ENCODE measurements at places on chromosomes 13 and 19. TPM values are rescaled to one million over a fixed set of nuclear protein-coding genes. Genes with fewer than 3 reads are reported as not detected.

DNA sequence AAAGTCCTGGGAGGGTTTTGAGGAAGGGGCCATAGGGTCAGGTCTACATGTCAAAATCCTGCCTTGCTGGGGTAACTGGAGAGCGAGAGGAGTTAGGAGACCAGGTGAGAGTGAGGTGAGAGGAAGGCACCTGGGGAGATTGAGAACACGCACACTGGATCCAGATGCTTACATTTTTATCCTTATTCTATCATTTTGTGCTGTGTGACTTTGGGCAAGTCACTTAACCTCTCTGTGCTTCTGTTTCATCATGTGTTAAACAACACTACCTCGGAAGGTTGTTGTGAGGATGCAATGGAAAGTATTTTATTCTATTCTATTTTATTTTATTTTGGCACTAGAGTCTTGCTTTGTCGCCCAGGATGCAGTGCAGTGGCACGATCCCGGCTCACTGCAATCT lies 3.5 kb downstream of the C19orf81 start:
- no peak overlapping the region for H3K4me3 ChIP-seq
- H3K27me3 ChIP-seq: no peaks in the 10 kb centered on the region
- H3K27ac ChIP-seq: no peak overlapping the region
- no peaks in the 10 kb centered on the region for H3K4me1 ChIP-seq
- no peak for DNase-seq
- no peaks in the 10 kb centered on the region for H3K36me3 ChIP-seq

The ZNF154 gene
- 11.1 TPM for total RNA-seq

The RETN gene
- total RNA-seq: not detected

- H3K27ac ChIP-seq: no peak overlapping the region
- H3K4me3 ChIP-seq: no peak overlapping the region
- H3K27me3 ChIP-seq: no peaks in the 10 kb centered on the region
- H3K36me3 ChIP-seq: no peaks in the 10 kb centered on the region
Observed at GRCh38 chr13:47256618-47257017, 359.8 kb upstream of the HTR2A start.

GRCh38 chr13:99501848-99502301 lies 603 bp downstream of the TM9SF2 start:
- peak; percentile 55 for DNase-seq
- peak overlapping the region; percentile 78 for H3K4me3 ChIP-seq
- no peaks in the 10 kb centered on the region for H3K27me3 ChIP-seq
- peaks cover 36% of the 10 kb centered on the region for H3K4me1 ChIP-seq

DNA sequence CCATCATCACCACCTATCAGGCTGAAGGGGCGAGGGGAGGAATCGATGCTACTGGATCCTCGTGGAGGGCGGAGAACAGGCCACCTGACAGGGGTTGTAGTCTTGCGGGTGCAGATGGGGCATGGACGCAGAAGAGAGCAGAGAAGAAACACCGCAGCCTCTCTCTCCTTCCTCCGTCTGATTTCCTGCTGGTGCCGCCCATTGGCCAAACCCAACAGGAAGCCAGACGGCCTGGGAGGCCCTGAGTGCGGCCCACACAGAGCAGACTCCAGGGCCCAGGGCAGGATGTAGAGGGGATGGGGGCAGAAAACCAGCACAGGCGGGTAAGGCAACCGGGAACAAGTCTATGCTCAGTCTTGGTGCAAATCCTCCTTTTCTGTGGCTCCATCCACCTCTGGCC lies 15.4 kb downstream of the CEBPA start:
- H3K36me3 ChIP-seq: no peaks in the 10 kb centered on the region
- H3K27ac ChIP-seq: peak overlapping the region; percentile 67
- H3K4me3 ChIP-seq: no peak overlapping the region
- H3K27me3 ChIP-seq: no peaks in the 10 kb centered on the region

The NLRP9 gene
- not detected for total RNA-seq

GRCh38 chr19:10418485-10419199 lies 1.7 kb upstream of the PDE4A start:
- DNase-seq: peak; percentile 17
- no peak overlapping the region for H3K27ac ChIP-seq
- H3K4me1 ChIP-seq: peaks cover 16% of the 10 kb centered on the region
- H3K4me3 ChIP-seq: no peak overlapping the region
- no peaks in the 10 kb centered on the region for H3K36me3 ChIP-seq

GRCh38 chr19:38733241-38733492 lies 11.1 kb downstream of the CAPN12 start:
- no peak overlapping the region for H3K4me3 ChIP-seq
- H3K36me3 ChIP-seq: no peaks in the 10 kb centered on the region
- no peak for DNase-seq
- peaks cover 5% of the 10 kb centered on the region for H3K4me1 ChIP-seq
- H3K27ac ChIP-seq: peak overlapping the region; percentile 91
- no peaks in the 10 kb centered on the region for H3K27me3 ChIP-seq

DNA sequence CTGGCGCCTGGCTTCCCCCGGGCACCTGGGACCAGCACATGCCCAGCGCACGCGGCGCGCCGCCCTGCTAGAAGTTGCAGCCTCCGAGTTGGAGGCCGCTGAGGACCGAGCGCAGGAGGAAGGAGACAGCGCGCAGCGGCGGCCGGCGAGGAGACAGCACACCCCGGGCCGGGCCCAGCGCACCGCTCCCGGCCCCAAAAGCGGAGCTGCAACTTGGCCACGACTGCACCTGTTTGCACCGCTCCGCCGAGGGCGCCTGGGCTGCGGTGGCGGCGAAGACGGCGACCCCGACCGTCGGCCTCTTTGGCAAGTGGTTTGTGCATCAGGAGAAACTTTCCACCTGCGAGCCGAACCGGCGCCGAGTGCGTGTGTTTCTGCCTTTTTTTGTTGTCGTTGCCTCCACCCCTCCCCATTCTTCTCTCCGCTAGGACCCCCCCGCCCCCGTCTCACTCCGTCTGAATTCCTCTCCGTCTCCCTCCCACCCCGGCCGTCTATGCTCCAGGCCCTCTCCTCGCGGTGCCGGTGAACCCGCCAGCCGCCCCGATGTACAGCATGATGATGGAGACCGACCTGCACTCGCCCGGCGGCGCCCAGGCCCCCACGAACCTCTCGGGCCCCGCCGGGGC lies at the start of gene SOX1:
TSS of gene SOX1 (plus strand) at position 34 of the 626 bp plus-strand sequence. CDS start at position 544, 510 bp downstream.
- DNase-seq: no peak
- H3K27me3 ChIP-seq: peaks cover 88% of the 10 kb centered on the region
- no peaks in the 10 kb centered on the region for H3K4me1 ChIP-seq
- H3K36me3 ChIP-seq: no peaks in the 10 kb centered on the region

Measured in hepatocyte (in vitro differentiated cells).